Fibroblast of skin of abdomen (primary cell): ENCODE measurements at places on chromosomes 16 and 17.

DNA sequence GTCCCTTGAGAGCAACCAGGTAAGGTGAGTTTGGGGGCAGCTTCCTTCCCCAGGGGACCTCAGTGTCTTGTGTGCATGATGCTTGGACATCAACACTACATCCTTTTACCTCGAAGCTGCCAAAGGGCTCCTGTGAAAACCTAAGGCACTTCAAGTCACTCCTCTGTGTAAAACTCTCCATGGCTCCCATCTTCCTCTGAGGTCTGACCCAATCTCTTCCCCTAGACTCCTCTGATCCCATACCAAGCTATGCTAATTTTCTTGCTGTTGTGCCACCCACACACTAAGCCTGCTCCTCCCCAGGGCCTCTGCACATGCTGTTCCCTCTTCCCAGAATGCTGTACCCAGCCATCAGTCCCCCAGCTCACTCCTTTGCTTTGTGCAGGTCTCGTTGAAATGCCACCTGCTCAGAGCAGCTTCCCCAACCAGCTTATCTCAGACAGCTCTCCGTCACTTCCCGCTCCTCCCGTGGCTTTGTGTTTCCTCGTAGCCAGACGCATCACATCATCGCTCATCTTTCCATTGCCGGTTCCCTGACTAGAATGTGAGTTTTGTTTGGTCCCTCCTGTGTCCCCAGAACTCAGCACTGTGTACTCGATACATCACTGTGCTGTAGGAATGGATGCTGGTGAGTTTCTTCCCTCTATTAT, 78.4 kb downstream of the CNGB1 start:
- DNase-seq = no peak

GRCh38 chr17:12041312-12041711, 20.6 kb downstream of the MAP2K4 start:
- peak; percentile 76 for DNase-seq

DNA sequence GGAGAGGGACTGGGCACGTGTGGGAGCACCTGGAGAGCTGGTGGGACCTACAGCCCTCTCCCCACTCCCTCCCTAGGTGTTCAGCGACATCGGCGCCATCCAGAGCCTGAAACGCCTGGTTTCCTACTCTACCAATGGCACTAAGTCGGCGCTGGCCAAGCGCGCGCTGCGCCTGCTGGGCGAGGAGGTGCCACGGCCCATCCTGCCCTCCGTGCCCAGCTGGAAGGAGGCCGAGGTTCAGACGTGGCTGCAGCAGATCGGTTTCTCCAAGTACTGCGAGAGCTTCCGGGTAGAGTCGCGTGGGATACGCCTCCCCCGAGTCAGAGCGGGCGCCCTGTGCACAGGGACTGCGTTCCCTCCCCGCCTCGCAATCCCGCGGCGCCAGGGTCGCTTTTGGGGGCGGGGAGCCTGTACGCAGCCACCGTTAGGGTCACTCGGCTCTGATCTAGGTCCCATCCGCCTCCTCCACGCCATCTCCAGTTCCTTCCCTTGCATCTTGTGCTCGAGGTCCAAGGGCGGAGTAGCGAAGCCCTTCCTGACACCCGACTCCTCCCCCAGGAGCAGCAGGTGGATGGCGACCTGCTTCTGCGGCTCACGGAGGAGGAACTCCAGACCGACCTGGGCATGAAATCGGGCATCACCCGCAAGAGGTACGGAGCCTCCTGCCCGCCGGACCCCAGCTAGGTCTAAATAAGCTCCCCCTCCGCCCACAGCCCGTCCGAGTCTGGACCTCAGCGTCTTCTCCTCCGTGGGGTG, 13.0 kb downstream of the SARM1 start:
- DNase-seq = no peak

- DNase-seq = no peak
Measured at GRCh38 chr17:62870552-62870971, 62.4 kb upstream of the MARCHF10 start.

GRCh38 chr17:909642-910323, 69.8 kb downstream of the NXN start:
- peak; percentile 58 for DNase-seq

GRCh38 chr17:40936437-40936971, 942 bp downstream of the KRT23 start:
- no peak for DNase-seq

DNA sequence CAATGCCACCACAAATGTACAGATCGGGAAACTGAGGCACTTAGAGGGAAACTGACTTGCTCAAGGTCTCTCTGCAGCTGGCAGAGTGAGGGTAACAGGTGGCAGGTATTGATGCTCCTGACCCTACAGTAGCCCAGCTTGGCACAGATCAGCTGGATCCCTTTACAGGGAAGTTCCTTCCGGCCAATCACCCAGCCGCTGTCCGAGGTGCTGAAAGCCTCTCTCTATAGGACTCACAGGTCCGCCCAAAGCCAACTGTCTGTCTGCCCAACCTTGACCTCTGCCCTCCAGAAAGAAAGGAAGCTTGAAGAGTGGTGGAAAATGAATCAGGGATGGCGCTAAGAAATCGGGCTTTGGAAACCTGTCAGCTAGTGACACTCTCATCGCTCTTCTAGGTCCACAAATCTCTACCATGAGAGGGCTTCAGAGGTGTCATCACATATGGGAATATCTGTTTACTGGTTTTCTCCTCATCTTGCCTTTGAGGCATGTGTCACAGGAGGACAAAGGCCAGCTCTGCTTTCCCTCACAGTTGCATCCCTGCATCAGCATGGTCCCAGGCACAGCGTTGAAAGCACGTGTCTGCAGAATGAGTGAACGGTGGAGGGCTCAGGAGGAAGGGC, 246.2 kb downstream of the KATNIP start:
- DNase-seq = peak; percentile 24

GRCh38 chr16:84538222-84538840, 33.9 kb upstream of the MEAK7 start:
- no peak for DNase-seq

DNA sequence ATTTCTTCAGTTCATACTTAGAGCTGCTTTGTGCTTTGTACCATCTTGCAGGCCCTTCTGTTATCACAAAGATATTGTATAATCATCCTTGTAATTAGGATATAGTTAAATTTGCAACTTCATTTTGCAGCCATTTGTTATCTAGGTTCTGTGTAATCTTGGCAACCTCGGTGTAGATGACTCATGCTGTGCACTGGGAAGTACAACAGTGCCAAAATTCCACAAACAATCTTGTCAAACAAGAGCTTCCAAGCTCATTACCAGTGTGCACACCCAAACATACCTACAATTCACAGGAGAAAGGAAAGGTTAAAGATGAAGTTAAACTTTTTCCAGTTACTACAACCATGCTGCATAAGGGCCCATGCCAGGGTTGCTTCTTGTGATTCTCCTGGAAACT, 1231.8 kb downstream of the CDH11 start:
- DNase-seq = peak; percentile 70

GRCh38 chr16:81564421-81564911, 119.9 kb downstream of the CMIP start:
- peak; percentile 51 for DNase-seq

GRCh38 chr16:72530434-72530833, 358.5 kb upstream of the PMFBP1 start:
- DNase-seq = peak; percentile 61

DNA sequence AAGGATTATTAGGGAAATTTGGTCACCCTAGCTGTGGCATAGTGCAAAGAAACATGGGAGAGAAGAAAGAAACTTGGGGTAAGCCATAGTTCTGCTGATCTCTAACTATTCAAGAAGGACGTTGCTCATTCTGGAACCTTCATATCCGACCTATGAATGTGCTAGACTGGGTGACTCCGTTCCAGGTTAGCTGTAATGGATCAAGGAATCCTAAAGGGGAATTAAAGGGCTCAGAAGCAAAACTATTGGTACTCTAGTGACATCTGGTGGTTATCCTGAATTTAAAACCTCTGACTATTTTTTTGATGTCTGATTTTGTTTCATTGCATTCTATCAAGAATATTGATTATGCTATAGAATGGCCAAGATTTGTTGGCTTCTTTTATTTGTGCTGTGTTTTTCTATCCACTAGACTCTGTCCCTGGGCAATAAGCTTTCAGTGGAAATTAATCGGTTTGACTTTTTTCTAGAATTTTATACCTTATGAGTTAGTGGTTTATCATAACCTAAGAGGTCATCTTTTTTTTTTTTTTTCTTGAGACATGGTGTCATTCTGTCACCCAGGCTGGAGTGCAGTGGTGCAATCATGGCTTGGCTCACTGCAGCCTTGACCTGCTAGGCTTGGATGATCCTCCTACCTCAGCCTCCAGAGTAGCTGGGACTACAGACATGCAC, 19.5 kb downstream of the PCTP start:
- DNase-seq = peak; percentile 66

DNA sequence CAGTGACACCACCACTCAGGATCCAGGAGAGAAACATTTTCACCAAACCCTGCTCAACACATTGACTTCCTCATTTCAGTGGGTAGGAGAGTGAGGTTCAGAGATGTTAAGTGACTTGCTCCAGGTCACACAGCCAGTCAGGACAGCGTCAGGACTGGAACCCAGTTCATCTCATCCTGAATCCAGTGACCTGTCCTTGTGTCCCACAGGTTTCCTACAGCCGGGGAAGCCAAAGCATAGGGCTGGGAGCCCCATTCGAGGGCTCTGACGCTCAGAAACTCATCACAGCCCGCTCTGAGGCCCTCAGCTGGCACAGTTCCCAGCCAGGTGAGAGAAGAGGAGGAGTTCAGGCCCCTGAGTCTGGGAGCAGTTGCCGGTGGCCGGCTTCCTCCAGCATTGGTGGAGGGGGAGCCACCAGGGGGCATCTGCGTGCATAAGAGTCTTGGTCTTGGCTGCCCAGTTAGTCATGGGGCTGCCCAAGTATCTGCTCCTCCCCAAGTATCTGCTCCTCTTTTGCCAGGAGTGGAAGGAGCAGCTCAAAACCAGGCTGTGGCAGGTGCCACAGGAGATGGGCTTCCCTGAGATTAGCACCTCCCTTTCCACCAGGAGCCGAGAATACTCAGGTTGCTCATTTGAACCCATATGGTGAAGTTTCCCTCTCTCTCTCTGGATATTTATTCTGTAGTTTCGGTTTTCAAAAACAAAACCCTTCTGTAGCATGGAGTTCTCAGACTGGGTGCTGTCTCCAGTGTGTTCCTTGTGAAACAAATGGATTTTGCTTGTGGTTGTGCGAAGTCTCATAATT, 56.0 kb downstream of the TNFRSF13B start:
- DNase-seq = peak; percentile 49

- no peak for DNase-seq
Measured at GRCh38 chr16:9665851-9666271, 516.4 kb downstream of the GRIN2A start.

DNA sequence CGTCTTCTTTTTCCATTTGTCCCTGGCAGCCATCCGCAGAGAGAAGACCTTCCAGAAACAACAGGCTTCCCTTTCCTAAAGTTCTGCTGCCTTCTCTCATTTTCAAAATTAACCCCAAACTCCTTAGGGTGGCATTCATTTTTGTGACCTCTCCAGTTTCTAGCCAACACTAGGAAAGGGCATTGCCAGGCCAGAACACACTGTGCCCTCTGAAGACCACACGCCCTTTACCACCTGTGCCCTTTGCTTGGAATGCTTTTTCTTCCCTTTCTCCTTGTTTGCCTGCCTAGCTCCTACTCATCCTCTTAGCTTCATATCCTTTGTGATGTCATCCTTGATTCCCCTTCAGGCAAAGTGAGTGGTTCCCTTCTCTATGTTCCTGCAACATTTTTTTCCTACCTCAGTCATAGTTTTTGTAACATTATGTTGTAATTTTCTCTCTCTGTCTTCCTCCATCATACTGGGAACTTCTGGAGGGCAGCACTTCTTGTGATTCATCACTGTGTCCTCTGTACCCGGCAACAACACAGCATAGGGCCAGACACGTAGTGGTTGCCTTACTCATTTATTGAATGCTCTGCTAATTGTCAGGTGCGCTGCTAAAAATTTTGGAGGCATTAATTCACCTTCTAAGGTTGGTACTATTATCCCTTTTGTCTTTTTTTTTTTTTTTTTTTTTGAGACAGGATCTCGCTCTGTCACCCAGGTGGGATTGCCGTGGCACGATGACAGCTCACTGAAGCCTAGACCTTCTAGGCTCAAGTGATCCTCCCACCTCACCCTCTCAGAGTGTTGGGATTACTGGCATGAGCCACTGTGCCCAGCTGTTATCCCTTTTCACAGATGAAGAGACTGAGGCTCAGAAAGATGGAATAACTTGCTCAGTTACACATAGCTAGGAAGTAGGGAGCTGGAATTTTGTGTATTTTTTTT, 1.0 kb downstream of the KAT8 start:
- DNase-seq = peak; percentile 24

GRCh38 chr16:12215277-12216105, 239.0 kb downstream of the SNX29 start:
- no peak for DNase-seq

DNA sequence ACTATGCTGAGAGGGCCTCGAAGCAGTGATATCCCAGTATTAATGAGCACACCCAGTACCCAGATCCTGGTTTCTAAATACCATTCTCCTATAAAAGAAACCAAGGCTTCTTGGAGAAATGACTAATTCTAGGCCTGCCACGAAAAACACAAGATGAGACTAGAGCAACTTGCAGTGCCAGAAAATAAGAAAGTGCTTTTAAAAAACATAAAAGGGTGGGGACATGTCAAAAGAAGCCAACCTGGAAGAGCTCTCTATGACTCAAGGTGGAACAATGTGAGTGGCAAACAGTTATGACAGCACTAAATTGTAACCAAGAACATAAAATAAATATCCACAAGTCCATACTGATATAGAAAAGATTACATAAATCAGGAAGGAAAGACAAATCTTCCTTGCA, 153.2 kb upstream of the KCNJ18 start:
- DNase-seq = no peak

- DNase-seq = no peak
Measured at GRCh38 chr16:74071996-74072535, 224.5 kb upstream of the PSMD7 start.

DNA sequence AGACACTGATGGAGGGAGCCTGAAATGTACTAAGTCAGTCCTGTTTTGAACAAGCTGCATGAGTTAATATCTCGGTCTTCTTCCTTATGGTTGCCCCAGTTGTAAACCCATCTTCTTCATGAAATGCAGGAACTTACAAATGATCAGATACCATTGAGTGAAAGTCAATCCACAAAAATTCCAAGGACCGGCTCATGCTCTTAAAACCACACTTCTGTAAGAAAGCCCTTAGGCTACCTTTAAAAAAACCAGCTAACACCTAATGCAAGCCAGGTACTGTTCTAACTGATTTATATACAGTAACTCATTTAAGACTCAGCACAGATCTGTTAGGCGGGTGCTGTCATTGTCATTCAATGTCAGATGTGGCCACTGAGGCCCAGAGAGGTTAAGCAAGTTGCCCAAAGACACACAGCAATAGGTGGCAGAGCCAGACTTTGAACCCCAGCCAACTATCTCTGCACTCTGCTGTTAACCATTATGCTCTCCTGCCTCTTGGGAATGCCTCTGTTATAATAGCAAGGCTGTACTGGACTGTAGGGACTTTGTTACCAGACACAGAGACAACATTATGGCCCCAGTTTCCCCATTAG, 93.4 kb downstream of the C16orf95 start:
- no peak for DNase-seq
